ENCODE measurements at places on chromosomes 13 and 19. TPM values are rescaled to one million over a fixed set of nuclear protein-coding genes. Genes with fewer than 3 reads are reported as not detected.

OR7G1 gene
- total RNA-seq = not detected

RNF17 gene
- not detected for total RNA-seq

KLK4 gene
- total RNA-seq = not detected

DNA sequence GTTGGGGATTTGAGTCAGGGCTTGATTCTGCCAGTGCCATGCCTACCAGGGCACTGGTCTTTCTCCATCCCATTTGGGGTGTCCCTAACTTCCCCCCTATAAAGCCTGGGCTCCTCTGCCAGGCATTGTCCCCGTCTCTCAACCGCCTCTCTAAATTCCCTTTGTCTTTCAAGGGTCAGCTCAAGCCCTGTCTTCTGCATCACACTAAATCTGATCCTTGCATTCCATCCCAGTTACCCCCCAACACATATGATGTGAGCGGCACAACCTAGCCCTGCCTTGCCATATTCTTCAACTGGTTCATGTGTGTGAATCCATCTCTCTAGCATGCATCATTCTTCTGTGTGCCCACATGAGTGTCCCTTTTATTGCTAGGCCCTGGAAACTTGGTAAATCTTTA, 480.9 kb downstream of the ZNF536 start:
- no peaks in the 10 kb centered on the region for H3K4me1 ChIP-seq
- H3K27me3 ChIP-seq = no peaks in the 10 kb centered on the region
- no peak overlapping the region for H3K4me3 ChIP-seq
- no peak overlapping the region for H3K27ac ChIP-seq
- H3K36me3 ChIP-seq = no peaks in the 10 kb centered on the region

- H3K27me3 ChIP-seq = no peaks in the 10 kb centered on the region
- no peak overlapping the region for H3K27ac ChIP-seq
- H3K36me3 ChIP-seq = no peaks in the 10 kb centered on the region
- H3K4me3 ChIP-seq = no peak overlapping the region
- no peaks in the 10 kb centered on the region for H3K4me1 ChIP-seq
Observed at GRCh38 chr19:8680676-8681344, 17.8 kb downstream of the ACTL9 start.

DNA sequence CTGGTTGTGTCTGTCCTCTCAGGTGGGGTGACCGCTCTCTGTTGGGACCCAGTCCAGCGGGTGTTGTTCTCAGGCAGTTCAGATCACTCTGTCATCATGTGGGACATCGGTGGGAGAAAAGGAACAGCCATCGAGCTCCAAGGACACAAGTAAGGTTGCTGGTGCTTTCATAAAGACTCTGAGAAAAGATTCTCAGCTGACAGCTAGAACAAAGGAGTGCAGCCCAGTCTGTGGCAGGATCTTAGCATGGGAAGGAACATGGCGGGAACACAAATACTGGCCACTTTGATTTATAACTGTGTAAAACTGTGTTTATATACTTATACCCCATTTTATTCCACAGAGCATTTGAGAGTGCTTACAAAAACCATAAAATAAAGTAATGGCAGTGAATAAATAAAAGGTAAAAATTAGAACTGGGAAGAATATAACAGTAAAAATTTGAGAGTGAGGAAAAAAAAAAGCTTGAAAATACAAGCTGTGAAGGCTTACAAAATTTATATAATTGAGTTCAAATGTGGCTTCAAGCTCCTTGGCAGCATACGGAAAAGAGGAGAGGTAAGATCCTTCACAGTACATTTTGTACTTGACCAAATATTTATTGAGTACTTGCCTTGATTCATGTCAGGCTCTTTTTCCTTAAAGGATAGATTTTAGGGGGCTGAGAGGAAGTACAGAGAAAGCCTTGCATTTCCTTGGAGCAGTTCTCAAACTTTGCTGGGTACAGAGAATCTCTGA, 64.8 kb downstream of the DHRS12 start:
- no peaks in the 10 kb centered on the region for H3K27me3 ChIP-seq
- no peaks in the 10 kb centered on the region for H3K4me1 ChIP-seq
- no peak overlapping the region for H3K4me3 ChIP-seq
- peaks cover 7% of the 10 kb centered on the region for H3K36me3 ChIP-seq
- no peak for DNase-seq
- H3K27ac ChIP-seq = no peak overlapping the region

DNA sequence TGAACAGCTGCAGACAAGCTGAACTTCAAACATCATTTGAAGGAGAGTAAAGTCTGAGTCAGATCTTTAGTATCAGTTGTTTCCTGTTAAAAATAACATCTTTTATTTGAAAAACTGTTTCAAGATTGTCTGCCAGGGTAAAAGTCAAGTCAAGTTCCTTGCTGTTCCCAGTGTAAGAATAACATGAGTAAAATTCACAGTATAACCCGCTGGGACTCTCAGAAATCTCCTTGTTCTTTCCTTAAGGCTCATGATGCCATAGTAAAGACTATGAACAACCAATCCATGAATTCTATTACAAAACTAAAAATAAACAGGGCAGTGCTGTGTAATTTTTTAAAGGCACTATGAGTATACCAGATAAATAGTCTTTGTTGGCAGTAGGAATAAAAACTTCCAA, 112.9 kb downstream of the IRS2 start:
- no peak overlapping the region for H3K27ac ChIP-seq
- no peak overlapping the region for H3K4me3 ChIP-seq
- no peaks in the 10 kb centered on the region for H3K27me3 ChIP-seq
- H3K36me3 ChIP-seq = no peaks in the 10 kb centered on the region
- no peak for DNase-seq

GRCh38 chr19:58558066-58558622, at the start of gene UBE2M:
Gene UBE2M (minus strand): TSS chr19:58558611. CDS start chr19:58558381, 230 bp downstream.
- no peaks in the 10 kb centered on the region for H3K27me3 ChIP-seq
- peak within 1 kb of the TSS; percentile 98 for H3K27ac ChIP-seq
- DNase-seq = peak; percentile 68
- no peaks in the 10 kb centered on the region for H3K36me3 ChIP-seq

DNA sequence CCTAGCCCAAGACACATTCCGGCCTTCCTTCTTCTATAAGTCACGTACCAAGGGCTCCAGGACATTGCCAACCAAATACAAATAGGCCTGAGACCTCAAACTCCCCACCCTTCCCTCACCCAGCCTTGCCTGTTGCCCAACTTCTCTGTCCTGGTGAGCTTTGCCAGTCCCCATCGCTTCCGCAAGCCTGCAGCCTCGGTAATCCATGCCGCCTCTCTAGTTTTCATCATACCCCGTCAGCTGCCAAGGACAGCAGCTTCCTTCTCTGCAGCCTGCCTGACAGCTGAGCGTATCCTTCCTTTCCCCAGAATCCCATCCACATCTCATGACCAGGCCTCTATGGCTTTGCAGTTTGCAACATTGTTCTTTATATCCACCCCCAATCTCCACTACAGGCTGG, 36.6 kb upstream of the POMP start:
- H3K4me1 ChIP-seq = no peaks in the 10 kb centered on the region
- H3K27me3 ChIP-seq = no peaks in the 10 kb centered on the region
- peak overlapping the region; percentile 18 for H3K27ac ChIP-seq
- no peak overlapping the region for H3K4me3 ChIP-seq
- no peaks in the 10 kb centered on the region for H3K36me3 ChIP-seq

DNA sequence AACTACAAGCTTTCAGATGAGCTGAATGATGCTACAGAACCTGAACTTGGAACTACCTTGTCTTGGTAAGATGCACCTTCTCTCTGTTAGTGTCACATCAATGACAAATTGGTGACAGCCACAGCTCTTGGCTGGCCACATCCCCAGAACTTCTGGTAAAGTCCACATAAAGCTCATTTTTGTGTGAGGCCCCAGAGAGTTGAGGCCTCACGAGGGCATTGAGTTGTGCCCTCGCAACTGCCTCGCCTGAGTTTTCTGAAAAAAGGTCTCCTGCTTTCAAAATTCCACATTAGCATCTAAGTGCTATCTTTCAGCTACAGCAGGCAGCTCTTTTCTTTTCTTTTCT, 42.6 kb downstream of the MRPL57 start:
- no peaks in the 10 kb centered on the region for H3K4me1 ChIP-seq
- H3K27me3 ChIP-seq = no peaks in the 10 kb centered on the region
- no peak overlapping the region for H3K27ac ChIP-seq

GRCh38 chr13:50016444-50016843, 1.2 kb downstream of the KCNRG start:
- H3K27me3 ChIP-seq = no peaks in the 10 kb centered on the region
- H3K4me3 ChIP-seq = no peak overlapping the region
- no peaks in the 10 kb centered on the region for H3K36me3 ChIP-seq
- no peak for DNase-seq

- DNase-seq = no peak
- peaks cover 47% of the 10 kb centered on the region for H3K36me3 ChIP-seq
- H3K4me3 ChIP-seq = no peak overlapping the region
- H3K27me3 ChIP-seq = no peaks in the 10 kb centered on the region
- H3K4me1 ChIP-seq = no peaks in the 10 kb centered on the region
Observed at GRCh38 chr19:9531933-9532332, 6.5 kb downstream of the ZNF426 start.

- no peaks in the 10 kb centered on the region for H3K36me3 ChIP-seq
- DNase-seq = no peak
- H3K27ac ChIP-seq = no peak overlapping the region
- H3K27me3 ChIP-seq = no peaks in the 10 kb centered on the region
- H3K4me3 ChIP-seq = no peak overlapping the region
Observed at GRCh38 chr19:4279267-4279529, 132 bp downstream of the SHD start.

DNA sequence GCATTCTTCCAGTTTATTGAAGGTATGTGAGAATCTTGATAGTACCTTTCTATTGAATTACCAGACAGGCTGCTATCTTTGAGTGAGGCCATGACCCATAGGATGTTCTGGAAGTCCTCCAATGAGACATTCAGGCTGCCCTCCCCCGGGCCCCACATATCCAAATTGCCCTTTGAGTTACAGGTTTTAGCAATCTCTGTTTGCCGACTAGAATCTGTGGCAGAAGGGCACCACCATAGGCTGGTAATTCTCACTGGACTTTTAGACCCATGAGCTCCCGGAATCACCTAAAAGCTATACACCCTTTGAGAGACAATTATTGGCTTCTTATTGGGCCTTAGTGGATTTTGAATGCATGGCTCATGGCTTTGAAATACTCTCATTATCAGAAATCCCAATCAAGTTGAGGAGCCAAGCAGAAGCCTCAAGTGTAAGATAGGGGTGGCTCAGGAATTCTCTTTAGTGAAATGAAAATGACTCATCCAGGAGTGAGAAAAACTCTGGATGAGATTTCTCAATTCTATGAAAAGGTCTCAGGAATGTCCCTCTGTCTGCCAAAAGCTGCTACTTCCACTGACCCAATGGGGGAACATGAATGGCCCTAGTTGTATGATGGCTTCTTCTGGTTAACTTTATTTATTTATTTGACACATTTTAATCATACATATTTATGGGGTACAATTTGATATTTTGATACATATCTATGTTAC, 172.1 kb upstream of the CSNK1A1L start:
- no peaks in the 10 kb centered on the region for H3K4me1 ChIP-seq
- no peaks in the 10 kb centered on the region for H3K36me3 ChIP-seq
- DNase-seq = no peak
- H3K27ac ChIP-seq = no peak overlapping the region
- no peaks in the 10 kb centered on the region for H3K27me3 ChIP-seq
- no peak overlapping the region for H3K4me3 ChIP-seq

- no peaks in the 10 kb centered on the region for H3K4me1 ChIP-seq
- no peak overlapping the region for H3K4me3 ChIP-seq
- H3K36me3 ChIP-seq = no peaks in the 10 kb centered on the region
- no peak for DNase-seq
- H3K27me3 ChIP-seq = no peaks in the 10 kb centered on the region
Observed at GRCh38 chr19:20244356-20244755, 77.3 kb downstream of the ZNF486 start.

DNA sequence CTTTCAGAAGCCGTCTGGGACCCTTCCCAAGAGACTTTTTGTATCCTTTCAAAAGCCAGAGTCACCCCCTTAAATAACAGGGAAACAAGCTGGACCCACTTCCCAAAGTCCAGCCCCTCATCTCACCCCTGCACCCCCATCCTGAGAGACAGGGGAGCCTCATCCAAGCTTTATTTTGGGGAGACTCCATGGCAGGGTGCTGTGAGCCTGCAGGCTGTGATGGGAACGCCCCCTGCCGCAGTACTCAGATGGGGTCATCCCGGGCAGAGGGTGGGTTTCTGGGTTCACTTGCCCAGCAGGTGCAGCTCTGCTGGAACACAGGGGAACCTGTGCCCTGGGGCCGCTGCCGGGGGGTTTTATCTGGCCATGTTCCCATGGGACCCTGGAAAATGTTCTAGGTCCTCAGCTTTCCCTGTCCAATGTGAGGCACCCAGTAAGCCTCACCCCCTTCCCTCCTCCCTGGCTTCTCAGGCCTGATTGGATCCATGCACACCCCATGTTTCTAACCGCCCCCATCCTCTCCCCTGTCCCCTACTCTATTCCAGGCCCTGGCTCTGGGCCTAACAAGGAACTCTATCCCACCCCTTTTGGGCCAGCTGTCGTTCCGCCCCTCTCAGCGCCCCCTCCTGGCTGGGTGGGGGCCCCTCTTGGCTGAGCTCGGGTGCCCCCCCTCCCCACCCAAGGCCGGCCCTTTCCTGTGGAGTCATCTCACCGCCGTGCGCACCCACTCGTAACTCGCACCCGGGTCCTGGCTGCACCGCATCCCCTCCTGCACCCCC, 1.0 kb downstream of the HIF3A start:
- H3K4me3 ChIP-seq = peak overlapping the region; percentile 27
- no peaks in the 10 kb centered on the region for H3K36me3 ChIP-seq
- no peaks in the 10 kb centered on the region for H3K27me3 ChIP-seq
- H3K27ac ChIP-seq = peak overlapping the region; percentile 78
- peaks cover 3% of the 10 kb centered on the region for H3K4me1 ChIP-seq

DNA sequence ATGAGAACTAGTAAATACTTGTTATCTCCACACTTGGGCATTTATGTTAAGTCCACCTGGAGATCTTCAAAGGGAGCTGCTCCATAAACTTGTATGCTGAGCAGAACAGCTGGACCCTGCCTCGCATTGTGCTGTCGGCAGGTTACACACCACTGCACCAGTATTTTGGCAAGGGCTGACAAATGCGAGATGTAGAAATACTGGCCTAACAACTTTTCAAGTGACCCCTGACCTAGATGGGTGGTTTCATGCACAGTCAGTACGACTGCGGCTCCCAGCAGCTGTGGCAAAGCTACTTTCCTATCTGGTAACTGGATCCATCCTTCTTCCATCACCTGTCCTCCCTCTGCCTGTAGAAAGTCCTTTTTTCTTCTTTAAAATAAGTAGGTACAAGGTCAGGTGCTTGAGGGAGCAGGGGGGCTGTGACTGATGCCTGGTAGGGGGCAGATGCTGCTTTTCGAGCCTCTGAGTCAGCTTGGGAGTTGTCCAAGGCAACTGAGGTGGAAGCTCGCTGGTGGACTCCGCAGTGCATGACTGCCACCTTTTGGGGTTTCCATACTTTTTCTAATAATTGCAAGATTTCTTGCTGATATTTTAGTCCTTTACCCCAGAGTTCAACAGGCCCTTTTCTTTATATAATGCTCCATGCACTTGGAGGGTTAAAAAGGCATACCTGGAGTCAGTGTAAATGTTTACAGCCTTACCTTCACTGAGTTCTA, 86.8 kb downstream of the SLC25A15 start:
- no peaks in the 10 kb centered on the region for H3K27me3 ChIP-seq
- H3K4me1 ChIP-seq = no peaks in the 10 kb centered on the region
- no peak overlapping the region for H3K4me3 ChIP-seq
- no peak overlapping the region for H3K27ac ChIP-seq
- no peaks in the 10 kb centered on the region for H3K36me3 ChIP-seq

- no peaks in the 10 kb centered on the region for H3K4me1 ChIP-seq
- no peaks in the 10 kb centered on the region for H3K36me3 ChIP-seq
- H3K27ac ChIP-seq = no peak overlapping the region
- no peak for DNase-seq
Observed at GRCh38 chr19:15928321-15928720, 6.0 kb downstream of the CYP4F11 start.

GRCh38 chr19:3508771-3509535, 2.8 kb downstream of the FZR1 start:
- H3K4me3 ChIP-seq = no peak overlapping the region
- DNase-seq = no peak
- H3K27me3 ChIP-seq = no peaks in the 10 kb centered on the region
- H3K27ac ChIP-seq = no peak overlapping the region

GRCh38 chr19:16297575-16298178, 26.9 kb upstream of the KLF2 start:
- H3K27ac ChIP-seq = no peak overlapping the region
- peaks cover 8% of the 10 kb centered on the region for H3K4me1 ChIP-seq
- no peaks in the 10 kb centered on the region for H3K36me3 ChIP-seq

Measured in pancreas (tissue), 10 donors.